ENCODE measurements at places on chromosomes 7 and 10.

DNA sequence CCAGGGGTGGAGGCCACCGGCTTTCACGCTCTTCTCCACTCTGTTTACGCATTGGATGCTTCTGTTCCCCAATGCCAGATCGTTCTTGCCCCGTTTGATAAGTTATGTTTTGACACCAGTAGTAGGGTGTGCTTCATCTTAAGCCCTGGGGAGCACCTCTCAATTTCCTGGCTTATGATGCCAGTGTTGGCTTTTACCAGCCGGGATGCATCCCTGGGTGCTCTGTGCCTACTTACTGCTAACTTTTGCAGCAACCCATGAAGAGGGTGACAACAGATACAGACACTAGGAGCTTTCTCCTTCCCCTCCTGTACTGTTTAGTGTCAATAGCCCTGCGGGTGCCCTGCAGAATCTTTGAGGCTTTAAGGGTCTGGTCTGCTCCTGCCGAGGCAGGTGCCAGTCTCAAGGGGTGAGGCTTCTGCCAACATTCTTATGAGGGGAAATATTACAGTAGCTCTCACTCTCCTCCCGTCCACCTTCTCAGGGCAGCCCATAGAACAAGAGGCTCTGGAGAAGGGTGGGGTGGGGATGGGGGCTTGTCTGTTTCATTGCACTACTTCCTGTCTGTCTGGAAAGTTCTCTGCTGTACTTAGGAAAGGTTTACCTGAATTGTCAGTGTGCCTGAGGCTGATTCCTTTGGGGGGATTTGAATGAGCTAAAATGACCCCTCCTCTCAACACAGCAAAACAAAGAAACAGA lies 23.3 kb downstream of the ADCY1 start:
- no peak for DNase-seq

DNA sequence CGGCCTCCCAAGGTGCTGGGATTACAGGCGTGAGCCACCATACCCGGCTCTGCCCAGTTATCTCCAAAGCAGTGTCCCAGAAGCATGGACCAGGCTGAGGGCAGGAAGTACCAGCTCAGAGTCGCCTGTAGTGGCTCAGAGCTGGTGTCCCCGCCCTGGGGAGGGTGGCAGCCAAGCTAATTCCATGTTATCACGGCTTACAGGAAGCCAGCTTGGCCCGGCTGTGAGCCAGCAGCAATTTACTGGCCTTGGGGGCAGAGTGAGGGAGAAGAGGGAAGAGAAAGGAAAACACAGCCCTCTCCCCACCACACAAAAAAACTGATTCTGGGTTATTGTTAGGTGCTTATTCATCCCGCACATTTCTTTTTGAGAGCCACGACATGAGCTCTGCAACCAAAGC lies 88.1 kb downstream of the HIP1 start:
- peak; percentile 45 for DNase-seq

GRCh38 chr10:59435707-59436106 lies 73.4 kb upstream of the FAM13C start:
- DNase-seq, result no peak

GRCh38 chr7:117458977-117459583 lies 20.7 kb upstream of the CFTR start:
- no peak for DNase-seq

GRCh38 chr7:41869997-41870396 lies 167.1 kb upstream of the INHBA start:
- DNase-seq, result no peak

DNA sequence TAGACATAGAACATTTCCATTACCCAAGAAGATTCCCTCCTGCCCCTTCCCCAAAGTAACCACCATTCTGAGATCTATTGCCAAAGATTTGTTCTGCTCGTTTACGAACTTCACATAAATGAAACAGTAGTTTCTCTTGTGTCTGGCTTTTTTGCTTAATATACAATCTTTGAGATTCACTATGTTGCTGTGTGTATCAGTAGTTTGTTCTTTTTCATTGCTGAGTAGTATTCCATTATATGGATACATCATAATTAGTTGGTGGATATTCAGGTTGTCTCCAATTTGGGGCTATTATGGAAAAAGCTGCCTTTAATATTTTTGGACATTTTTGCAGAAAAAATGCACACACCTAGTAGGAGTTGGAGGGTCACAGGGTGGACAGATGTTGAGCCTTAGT lies 124.3 kb downstream of the SLIT1 start:
- no peak for DNase-seq

DNA sequence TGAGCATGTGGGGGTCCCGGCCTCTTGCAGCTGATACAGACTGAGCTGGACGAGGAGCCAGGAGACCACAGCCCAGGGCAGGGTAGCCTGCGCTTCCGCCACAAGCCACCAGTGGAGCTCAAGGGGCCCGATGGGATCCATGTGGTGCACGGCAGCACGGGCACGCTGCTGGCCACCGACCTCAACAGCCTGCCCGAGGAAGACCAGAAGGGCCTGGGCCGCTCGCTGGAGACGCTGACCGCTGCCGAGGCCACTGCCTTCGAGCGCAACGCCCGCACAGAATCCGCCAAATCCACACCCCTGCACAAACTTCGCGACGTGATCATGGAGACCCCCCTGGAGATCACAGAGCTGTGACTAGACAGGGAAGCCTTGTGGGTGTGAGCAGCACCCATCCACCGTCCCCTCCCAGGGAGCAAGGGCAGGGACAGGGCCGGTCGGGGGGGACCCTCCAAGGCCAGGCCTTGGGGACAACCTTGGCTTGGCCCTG lies 36.1 kb downstream of the PSAP start:
- no peak for DNase-seq

DNA sequence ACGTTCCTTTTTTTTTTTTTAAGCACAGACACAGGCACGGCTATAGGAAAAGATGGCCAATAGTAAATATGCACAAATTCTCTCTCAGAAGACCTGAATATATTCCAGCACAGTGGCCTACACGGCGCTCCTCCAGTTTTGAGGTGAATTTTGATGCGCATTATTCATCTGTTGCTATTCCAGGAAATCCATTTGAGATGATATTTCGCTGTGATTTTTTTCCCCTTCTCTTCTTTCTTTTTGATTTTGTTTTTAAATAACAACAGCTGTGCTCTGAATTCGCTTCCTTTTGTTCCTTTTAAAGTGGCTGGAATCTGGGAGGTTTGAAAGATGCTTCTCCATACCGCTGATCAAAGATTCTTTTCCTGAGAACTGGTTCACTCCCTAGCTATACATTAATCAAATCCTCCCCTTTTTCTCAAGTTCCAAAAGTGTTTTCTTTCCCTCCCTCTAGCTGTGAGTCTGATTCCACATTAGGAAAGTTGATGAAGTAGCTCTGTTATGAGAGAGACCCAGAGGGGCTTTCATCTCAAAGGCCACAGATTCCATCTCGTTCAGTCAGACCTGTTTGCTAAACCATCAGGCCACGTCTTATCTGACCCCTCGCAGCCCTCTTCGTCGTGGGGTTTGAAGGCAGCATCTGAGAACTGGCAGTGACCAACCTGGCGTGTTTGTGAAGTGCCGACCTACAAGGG lies 602.7 kb upstream of the NRP1 start:
- no peak for DNase-seq

DNA sequence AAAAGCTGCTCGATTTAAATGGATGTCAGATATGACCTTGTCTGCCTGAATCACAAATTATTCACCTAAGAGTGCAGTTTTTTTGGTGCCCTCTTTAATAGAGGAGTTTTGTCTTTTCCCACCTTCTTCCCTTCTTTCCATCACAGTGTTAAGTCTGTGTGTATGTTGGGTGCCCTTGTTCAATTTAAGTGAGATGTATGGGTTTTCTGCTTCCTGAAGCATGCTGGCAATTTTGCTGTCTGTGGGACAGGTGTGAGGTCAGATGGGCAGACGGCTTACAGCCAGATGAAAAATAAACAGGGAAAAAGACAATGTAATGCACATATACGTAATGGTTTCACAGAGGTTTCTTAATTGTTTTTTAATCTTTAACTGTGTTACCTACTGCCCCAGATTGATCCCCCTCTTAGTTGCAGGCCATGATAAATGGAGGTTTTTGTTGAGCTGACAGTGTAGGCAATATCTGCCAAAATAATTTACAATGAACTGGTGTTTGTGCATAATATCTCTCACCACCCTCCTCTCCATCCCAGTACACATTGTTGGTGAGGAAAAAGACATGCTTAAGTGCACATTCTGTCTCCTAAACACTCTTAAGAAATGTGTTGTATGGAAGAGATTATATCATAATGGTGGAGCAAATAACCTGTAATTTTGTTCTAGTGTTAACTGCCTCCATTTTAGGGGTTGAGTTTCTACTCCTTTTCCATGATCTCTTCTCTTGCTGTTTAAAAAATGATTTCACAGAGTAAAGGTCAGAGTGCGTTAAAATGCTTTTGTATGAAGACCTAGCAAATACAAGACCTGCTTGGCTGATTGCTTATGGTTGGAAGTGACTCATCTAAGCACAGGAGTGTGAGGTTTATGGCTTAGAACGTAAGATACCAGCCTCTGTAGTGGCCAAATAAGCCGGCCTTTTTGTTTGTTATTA lies 123.9 kb downstream of the LRRC4 start:
- DNase-seq, result no peak

DNA sequence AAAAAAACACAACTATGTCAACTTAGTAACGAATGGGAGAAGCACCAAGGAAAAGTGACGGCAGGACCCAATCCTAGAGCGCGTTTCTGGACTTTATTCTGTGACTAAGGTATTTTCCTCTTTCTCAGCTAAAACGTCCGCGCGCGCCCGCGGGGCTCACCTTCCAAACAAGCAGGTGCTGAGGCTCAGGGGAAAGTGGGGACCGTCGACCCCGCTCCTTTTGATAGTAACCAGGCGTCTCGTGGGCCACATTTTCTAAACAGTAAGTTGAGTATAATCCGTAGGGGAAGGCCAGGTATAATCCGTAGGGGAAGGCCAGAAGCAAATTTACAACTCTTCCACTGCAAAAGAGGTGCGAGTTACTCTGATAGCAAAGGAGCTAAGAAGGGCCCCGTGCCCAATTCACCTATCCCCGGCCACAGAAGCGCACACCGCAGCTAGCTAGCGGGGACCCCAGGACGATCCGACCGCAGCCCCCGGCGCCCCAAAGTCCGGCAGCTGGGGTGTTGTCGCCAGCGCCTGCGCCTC lies 743 bp downstream of the MKI67 start:
- DNase-seq, result no peak

DNA sequence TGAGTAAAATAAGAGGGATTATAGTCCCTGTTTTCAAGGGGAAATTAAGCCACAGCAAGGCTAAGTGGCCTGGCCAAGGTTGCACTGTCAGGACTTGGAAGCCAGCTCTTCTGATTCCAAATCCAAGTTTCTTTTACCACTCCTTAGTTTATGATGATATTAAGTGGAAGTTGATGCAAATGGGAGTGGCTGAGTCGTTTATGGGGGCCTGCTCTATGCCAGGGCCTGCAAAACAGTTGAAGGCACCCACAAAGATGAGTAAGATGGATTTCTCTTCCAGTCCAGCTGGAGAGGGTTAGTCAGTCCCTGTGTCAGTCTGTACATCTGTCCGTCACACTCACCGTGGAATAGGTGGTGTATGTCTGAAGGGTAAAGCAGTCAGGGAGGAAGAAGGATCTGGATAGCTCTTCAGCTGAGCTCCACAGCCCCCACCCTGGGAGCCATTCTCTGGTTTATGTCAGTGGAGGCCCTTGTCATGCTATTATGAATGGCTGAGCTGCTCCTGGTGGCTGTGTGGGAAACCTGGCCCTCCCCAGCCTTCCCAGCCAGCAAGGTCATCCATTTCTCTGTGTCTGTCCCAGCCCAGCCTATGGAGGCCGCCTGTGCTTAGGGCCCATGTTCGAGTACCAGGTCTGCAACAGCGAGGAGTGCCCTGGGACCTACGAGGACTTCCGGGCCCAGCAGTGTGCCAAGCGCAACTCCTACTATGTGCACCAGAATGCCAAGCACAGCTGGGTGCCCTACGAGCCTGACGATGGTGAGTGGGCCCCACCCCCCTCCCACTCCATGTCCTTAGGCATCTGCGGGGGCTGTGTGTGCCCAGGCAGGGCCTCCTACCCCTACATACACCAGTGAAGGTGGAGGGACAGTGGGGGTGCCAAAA lies 44.5 kb downstream of the TBATA start:
- DNase-seq, result peak; percentile 30

DNA sequence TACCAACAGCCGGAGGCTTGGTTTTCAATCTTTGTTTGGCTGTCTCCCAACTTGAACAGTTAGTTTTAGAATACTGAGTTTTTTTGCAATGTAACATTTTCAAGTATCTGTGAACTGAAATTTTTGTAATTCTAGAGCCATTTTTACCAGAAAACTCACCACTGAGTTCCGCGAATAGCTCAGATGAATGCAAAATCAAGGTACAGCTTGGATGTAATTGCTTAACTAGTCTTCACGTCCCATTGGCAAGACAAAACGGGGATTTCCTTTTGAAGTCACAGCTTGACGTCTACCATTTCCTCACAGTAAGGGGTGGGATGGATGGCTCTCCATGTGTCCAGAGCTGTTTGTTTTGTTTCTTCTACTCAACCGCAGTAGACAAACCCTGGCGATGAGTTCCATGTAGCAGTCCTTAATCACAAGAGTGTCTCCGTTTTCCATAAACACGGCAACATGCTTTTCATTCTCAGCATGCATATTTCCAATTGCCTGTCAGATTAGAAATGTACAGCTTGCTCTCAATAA lies 55.8 kb upstream of the FGFR2 start:
- DNase-seq, result no peak

- DNase-seq, result no peak
Observed at GRCh38 chr7:150734254-150734653, 3.0 kb upstream of the GIMAP5 start.

DNA sequence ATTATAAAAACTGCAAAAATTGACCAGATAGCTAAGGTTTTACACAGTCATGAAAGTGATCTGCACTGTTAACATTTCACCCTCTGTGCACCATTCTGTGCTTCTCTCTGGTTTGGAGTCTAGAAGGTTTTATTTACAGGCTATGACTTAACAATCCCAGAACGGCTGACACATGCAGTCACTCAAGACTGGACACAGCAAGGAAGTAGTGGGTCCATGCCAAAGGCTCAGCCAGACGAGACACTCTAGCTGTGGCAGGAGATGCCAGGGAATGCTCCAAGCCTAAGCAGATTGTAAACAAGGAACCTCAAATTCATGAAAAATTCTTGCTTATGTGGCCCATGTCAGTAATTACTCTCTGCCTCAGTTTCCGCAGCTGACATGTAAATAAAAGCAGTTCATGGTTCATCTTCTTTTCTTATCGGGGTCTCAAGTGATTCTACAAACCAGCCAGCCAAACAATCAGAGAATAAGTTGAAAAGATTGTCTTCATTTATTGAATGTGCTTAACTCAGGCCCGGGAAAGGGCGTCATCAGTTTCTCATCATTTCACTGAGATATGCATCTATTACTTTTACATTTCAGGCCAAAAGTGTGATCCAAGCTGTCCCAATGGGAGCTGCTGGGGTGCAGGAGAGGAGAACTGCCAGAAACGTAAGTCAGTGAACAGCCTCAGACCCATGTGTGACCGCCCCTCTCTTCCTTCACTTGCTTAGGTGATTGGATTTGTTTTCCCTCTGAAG lies 132.1 kb downstream of the EGFR start:
- DNase-seq, result no peak

- no peak for DNase-seq
Observed at GRCh38 chr7:25391295-25391861, 163.1 kb upstream of the NPVF start.
